Gastroesophageal sphincter (tissue), 4 donors: ENCODE measurements at places on chromosomes 7 and 10. TPM values are rescaled to one million over a fixed set of nuclear protein-coding genes. Genes with fewer than 3 reads are reported as not detected.

DNA sequence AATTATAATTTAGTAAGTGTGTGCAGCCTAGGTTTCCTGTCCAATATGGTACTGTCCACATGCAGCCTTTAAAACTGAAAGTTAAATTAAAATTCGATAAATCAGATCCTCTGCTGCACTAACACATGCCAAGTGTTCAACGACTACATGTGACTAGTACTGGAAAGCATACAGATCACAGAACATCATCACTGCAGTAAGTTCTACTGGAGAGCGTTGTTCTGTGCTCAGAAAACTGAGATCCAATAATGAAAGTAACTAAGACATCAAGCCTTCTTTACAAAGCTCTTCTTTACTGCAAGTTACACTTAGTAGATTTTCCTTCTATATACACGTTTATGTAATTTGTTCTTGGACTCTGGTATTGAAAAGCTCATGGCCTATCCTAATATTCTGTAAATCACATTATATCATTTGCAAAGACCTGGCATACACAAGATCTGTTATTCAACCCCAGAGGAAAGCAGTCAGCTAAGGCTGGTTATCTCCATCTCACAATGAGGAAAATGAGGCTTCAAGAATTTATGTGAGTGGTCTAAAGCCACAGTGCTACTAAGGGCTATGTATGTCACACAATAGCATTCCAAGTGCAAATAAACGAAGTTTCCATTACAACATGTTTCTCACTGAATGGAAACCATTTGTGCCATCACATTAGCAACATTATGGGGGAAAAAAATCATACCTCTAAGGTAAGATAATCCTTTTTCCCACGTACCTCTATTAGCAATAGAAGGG lies 77.6 kb downstream of the VPS41 start:
- H3K27ac ChIP-seq = peak overlapping the region; percentile 12
- no peak overlapping the region for H3K4me3 ChIP-seq
- H3K27me3 ChIP-seq = no peaks in the 10 kb centered on the region
- H3K36me3 ChIP-seq = peaks cover 6% of the 10 kb centered on the region
- ATAC-seq = peak; percentile 31

NPC1L1 gene
- 0.16 TPM for total RNA-seq

CALML5 gene
- total RNA-seq = not detected

ITGA8 gene
- total RNA-seq = 577 TPM
